ENCODE measurements at places on chromosomes 4 and X.

DNA sequence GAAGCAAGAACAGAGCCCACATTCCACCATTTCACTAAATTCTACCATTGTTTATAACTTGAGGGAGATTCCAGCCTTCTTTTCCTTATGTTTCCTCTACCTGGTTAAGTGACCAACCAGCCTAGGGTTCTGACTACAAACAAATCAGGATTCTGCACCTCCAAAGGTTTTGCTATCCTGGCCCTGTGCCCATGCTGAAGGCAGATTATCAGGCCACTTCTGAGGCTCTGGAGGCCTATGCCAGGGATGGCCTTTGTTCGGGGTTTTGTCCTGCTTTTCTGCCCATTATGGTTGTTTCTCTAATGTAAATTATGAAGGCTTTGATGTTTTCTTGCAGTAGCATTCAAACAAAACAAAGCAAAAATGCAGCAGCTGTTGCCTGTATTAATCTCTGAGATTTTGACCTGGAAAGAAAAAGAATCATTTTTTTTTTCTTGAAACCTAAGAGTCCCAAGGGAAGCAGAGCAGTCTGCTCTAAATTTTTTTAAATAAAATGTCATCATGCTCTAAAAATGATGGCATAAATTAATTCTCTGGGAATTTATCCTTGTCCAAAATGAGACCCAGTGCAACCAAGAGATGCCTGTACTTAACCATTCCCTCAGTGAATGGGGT is 55.6 kb downstream of the RNF150 start:
- no peak for DNase-seq

GRCh38 chr4:1752284-1753041 is 31.1 kb downstream of the TACC3 start:
- DNase-seq, result no peak

DNA sequence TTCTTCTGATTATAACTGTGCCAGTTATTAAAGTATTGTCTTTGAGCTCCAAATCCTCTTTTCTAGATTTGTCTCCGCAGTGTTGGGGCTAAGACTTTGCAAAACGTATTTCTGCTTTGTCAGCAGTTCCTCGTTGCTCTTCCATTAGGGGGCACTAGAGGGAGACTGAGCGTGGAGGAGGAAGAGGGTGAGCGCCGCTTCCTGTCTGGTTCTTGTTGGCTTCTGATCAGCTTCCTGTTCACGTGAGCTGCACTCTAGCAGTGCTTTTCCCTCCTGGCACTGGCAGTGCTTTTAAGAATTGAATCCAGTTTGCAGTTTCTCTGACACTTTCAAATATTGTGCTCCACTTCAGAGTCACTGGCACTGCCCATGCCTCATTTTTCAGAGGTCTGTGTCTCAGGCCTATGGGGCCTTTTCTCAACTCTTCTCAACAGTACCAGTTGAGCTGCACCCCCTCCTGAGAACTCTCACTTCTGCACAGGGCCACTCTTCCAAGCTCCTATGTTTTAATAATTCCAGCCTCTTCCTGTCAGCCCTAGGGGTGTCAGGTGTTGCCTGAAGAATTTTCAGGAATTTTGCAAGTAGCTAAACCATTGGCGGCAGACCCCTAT is 54.4 kb upstream of the LCORL start:
- no peak for DNase-seq

DNA sequence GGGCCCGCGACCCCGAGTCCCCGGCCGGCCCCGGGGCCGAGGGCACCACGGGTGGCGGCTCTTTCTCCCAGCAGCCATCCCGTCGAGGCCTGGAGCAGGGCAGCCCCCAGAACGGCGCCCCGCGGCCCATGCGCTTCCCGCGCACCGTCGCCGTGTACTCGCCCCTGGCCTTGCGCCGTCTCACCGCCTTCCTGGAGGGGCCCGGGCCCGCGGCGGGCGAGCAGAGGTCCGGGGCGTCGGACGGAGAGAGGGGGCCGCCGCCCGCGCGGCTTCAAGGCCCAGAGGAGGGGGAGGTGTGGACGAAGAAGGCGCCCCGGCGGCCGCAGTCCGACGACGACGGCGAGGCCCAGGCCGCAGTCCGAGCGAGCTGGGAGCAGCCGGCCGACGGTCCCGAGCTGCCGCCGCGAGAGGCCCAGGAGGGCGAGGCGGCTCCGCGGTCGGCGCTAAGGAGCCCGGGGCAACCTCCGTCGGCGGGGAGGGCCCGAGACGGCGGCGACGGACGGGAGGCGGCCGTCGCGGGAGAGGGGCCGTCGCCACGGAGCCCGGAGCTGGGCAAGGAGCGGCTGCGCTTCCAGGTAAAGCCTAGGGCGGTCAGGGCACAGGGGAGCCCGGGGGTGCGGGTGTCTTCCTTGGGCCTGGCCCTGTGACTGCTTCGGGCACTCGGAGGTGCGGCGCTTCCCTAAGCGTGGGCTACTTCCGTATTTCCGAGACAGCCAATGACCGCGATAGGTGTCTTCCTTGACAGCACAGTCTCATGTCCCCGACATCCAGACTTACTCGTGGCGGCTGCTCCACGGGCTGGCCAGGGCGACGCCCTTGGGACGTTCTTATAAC is 845 bp downstream of the ZAR1 start:
- DNase-seq, result no peak

GRCh38 chrX:56784666-56785065 is 55.6 kb downstream of the NBDY start:
- no peak for DNase-seq

DNA sequence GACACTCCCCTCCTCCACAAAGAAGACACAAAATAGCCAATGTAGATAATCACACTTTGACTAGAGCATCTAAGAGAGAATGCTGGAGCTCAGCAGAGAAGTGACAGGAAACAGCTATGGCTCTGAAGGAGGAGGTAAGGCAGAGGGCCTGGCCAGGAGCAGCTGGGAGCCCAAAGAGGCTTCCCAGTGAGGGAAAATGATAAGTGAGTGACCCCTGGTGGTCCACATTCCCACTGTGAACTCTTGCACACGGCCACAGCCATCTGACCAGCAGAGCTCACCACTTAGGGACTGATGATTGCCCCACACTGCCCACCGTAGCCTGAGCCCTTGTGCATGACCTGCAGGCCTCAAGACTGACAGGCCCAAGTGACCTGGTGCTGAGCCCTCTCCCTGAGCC is 162.7 kb upstream of the GALNTL6 start:
- no peak for DNase-seq

GRCh38 chr4:165085946-165086345 is 26.7 kb downstream of the TMEM192 start:
- no peak for DNase-seq

DNA sequence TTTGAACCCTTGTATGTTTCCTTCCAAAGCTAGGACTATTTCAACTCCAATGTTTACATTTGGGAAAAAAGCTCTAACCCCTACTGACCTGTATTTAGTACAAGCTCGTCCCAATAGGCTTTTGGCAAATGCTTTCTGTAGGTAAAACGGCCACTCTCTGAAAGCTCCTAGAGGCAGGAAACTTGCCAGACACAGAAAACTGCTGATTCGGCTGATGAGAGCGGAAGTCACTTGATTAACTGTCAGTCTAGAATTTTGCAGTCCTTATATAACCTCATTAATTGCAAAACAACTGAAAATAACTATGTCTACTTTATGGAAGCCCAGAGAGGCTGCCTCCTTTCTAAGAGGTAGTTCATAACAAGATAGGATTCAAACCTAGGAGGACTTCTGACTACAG is 108.1 kb downstream of the TSPAN7 start:
- no peak for DNase-seq

- no peak for DNase-seq
Measured at GRCh38 chrX:38732866-38733265, 68.4 kb upstream of the MID1IP1 start.

GRCh38 chrX:102720237-102721168 is at the start of gene GPRASP3:
Gene GPRASP3, plus strand, starts transcription at chrX:102720743. Its CDS starts 28,253 bp downstream, at chrX:102748996.
- DNase-seq, result peak; percentile 33

GRCh38 chr4:87055311-87055710 is 120.5 kb downstream of the AFF1 start:
- no peak for DNase-seq

DNA sequence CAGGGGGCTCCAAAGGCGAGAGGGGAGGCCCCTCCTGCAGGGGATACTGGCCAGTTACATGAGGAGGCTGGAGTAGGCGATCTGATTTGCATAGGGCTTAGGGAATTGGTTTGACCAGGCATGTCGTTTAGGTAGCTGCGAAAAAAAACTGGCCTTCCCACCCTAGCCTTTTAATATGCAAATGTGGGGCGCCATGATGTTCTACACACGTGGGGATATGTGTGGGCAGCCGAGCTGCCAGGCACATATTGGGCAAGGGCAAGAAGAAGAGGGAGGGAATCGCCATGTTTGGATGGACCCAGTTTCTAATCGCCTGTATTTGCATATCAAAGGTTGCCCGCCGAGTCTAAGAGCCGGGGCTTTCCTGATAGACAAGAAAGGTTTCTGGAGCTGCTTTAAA is 121.3 kb downstream of the PRKX start:
- no peak for DNase-seq

DNA sequence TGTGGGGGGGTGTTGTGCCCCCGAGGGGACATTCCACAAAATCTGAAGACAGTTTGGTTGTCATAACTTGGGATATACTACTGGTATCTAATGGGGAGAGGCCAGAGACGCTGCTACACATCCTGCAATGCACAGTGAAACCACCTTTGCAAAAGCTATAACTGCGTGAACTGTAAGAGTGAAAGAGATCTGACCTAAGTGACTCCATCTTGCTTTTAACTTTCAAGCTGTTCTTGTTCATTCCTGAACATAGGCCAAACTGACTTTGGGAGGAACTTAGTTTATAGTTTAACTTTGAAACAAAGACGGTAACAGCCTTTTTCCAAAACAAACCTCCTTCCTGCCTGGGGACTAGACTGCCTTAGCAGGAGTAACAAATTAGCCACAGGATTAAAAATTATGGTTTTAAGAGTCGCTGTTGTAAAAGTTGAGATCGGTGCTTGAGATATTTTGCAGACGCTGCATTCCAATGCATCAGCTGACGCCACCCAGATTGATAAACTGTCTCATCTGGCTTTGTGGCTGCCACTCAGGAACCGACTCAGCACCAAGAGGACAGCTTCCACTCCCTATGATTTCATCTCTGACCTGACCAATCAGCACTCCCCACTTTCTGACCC is 70.9 kb downstream of the ATXN3L start:
- no peak for DNase-seq

GRCh38 chrX:71923516-71923915 is 12.9 kb downstream of the NHSL2 start:
- DNase-seq, result no peak

DNA sequence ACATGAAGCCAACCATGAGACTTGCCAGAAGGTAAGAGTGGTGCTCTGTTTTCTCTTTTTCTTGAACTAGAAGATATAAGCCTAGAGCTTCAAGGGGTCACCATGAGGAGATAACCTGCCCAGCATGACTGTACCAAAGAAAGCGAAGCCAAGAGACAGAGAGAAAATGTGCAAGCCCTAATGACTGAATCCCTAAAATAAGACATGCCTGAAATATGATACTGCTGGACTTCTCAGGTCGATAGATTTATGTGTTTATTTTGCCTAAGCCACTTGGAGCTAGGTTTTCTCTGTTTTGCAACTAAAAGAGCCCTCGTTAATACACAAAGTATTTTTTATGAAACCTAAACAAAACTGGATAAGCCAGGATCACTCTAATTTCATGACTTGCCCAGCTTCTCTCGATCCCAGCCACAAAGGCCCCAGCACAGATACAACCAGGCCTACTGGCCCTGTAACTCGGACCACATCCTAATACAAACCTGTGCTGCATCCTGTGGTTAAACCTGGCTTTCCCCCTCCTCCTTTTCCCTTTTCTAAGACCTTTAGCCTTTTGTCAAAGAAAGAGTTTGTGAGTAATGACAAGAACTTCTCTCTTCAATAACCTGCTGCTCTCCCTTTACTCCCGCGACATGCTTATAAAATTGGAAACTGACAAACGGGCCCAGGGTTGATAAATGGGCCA is 185.8 kb downstream of the APBB2 start:
- DNase-seq, result no peak

DNA sequence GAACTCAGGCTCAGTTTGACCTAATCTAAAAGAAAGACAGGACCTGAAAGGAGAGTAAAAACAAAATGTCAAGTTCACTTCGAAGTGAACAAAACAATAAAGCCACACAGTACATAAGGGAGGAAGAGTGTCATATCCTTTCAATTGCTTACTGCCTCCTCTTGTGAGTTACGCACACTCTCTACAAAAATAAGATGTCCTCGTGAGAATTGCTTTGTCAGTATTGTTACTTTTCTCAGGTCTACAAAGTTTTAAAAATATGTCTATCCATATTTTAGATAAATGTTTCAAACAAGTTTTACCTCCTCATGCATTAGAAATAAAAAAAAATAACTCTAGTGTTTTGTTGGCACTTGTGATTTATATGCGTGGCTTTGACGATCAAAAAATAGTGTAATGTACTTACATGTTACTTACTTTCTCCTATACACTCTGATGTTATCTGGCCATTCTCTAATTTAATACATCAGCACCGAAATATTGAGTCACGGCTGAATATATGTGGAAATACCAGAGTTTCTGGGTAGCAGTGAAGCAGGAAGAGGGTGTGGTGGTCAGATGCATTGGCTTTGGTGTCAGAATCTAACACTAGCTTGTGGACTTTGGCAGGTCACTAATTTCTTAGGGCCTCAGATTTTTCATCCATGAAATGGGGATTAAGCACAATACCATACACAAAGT is 8.1 kb upstream of the MRPL1 start:
- DNase-seq, result no peak

GRCh38 chr4:102713096-102713495 is 47.7 kb downstream of the MANBA start:
- no peak for DNase-seq

GRCh38 chrX:28379103-28379502 is 208.1 kb upstream of the IL1RAPL1 start:
- no peak for DNase-seq

DNA sequence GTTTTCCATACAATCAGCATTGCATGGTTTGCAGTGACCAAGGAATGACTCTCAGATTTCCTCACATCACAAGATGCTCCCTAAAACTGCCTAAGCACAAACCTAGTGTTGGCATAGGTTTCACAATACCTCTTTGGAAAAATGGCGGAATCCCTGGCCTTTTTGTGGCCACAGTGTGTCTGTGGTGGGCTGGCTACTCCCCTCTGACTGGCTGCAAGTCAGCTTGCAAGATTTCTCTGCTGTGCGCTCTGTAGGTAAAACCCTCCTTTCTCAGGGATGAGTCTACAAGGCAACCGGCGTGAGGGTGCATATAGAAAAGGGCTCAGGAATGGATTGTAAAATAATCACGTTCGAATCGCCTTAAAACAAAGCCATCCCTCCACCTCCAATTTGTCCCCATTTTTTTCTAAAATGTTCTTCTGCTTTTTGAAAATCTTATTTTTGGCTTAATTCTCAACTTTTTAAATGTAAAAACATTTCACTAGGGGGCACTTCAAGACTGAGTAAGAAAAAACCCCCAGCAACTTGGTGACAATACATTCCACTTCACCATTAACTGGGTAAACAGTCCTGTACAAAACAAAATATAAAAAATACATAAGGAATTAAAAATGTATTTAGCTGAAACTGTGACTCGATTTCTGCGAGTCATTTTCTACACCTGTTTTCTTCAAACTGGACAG is 235.6 kb downstream of the STIM2 start:
- no peak for DNase-seq

GRCh38 chr4:2794486-2795299 is 1.8 kb downstream of the SH3BP2 start:
- no peak for DNase-seq

Data from activated CD8-positive, alpha-beta memory T cell treated with anti-CD3 and anti-CD28 coated beads for 1 hour (primary cell).